ENCODE measurements at places on chromosomes 2 and 18.

DNA sequence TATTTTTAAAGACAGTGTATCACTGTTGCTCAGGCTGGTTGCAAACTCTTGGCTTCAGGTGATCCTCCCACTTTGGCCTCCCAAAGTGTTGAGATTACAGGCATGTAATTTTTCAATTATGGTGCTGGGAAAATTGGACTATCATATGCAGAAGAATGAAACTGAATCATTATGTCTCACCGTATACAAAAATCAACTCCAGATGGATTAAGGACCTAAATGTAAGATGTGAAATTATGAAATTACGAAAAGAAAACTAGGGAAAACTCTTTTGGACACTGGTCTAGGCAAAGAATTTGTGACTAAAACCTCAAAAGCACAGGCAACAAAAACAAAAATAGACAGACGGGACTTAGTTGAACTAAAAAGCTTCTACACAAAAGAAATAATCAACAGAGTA is 31.2 kb downstream of the MAP3K2 start:
- H3K36me3 ChIP-seq: no peaks in the 10 kb centered on the region
- DNase-seq: no peak
- H3K27me3 ChIP-seq: no peaks in the 10 kb centered on the region
- H3K27ac ChIP-seq: no peak overlapping the region

GRCh38 chr2:13106302-13106701 is 389.6 kb downstream of the TRIB2 start:
- H3K4me3 ChIP-seq: no peak overlapping the region
- H3K4me1 ChIP-seq: no peaks in the 10 kb centered on the region
- H3K27me3 ChIP-seq: no peaks in the 10 kb centered on the region
- H3K27ac ChIP-seq: no peak overlapping the region
- no peaks in the 10 kb centered on the region for H3K36me3 ChIP-seq

DNA sequence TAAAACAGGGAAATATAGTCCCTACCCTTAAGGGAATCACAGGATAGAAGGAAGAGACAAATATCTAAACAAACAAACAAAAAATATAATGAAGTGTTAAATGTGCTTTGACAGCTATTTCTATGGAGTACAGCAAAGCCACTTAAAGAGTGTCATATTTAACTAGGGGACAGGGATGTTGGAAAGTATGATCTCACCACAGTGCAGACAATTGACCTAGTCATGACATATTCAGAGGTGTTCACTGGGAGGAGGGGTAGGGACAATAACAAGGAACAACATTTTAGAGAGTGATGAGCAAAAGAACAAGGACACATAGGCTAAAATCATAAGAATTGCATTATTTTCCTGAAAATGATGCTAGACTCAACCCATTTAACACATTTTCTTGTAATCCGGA is 107.5 kb downstream of the TMEM163 start:
- no peak overlapping the region for H3K4me3 ChIP-seq
- no peak overlapping the region for H3K27ac ChIP-seq
- no peaks in the 10 kb centered on the region for H3K4me1 ChIP-seq
- H3K27me3 ChIP-seq: no peaks in the 10 kb centered on the region

GRCh38 chr2:11371092-11371937 is 26.9 kb upstream of the ROCK2 start:
- peaks cover 3% of the 10 kb centered on the region for H3K27me3 ChIP-seq
- no peak overlapping the region for H3K27ac ChIP-seq
- H3K36me3 ChIP-seq: no peaks in the 10 kb centered on the region
- DNase-seq: no peak

DNA sequence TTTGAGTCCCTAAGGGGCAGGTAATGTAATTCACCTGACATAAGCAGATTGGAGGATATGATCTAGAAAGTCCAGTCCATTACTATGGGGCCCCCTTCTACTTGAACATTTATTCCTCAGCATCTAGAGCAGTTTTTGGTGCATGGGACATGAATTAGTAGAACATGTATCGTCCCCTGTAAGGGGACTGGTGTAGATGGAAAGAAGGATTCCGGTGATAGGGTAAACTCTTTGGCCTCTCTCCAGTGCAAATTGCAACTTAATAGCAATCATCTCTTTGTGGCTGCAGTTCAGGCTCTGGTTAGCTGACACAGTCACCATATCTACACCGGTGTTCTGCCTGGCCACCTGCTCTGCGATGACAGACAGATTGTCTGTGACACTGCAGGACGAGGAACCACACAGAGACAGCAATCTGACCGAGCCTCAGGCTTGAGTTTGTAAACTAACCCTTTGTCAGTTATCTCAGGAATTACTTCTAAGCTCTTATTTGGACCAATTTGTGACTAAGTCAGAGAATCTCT is 6.4 kb upstream of the SLC8A1 start:
- no peaks in the 10 kb centered on the region for H3K36me3 ChIP-seq
- no peak overlapping the region for H3K27ac ChIP-seq
- no peak overlapping the region for H3K4me3 ChIP-seq

GRCh38 chr2:46379213-46380037 is 82.2 kb downstream of the EPAS1 start:
- no peak overlapping the region for H3K27ac ChIP-seq
- DNase-seq: no peak
- no peaks in the 10 kb centered on the region for H3K27me3 ChIP-seq
- H3K36me3 ChIP-seq: no peaks in the 10 kb centered on the region
- H3K4me3 ChIP-seq: no peak overlapping the region
- H3K4me1 ChIP-seq: no peaks in the 10 kb centered on the region

- no peak overlapping the region for H3K4me3 ChIP-seq
- no peaks in the 10 kb centered on the region for H3K36me3 ChIP-seq
- H3K27ac ChIP-seq: no peak overlapping the region
- no peaks in the 10 kb centered on the region for H3K27me3 ChIP-seq
Measured at GRCh38 chr2:80255918-80256781, 48.4 kb downstream of the LRRTM1 start.

- no peaks in the 10 kb centered on the region for H3K27me3 ChIP-seq
- no peaks in the 10 kb centered on the region for H3K36me3 ChIP-seq
- H3K4me3 ChIP-seq: no peak overlapping the region
- peaks cover 2% of the 10 kb centered on the region for H3K4me1 ChIP-seq
- no peak overlapping the region for H3K27ac ChIP-seq
Measured at GRCh38 chr2:28465148-28465885, 30.5 kb upstream of the PLB1 start.

DNA sequence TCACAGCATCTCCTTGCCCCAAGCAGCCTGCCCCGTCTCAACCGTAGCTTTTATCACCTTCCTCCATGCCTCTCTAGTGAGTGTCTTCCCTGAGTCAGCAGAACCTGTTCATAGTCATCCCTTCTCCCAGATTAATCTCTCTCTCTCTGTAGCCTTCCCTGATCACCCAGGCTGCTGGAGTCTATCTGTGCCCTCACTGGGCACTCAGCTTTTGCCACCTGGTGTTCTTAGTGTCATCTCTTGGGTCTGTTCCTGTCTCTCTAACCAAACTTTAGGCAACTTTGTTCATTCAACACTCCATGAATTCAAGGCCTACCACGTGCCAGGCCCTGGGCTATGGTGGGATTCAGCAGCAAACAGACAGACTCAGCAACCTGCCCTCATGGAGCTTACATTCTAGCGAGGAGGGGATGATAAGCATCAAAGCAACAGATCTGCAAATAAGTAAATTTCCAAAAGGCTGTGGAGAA is 159.1 kb downstream of the SMAD7 start:
- H3K27ac ChIP-seq: no peak overlapping the region
- no peaks in the 10 kb centered on the region for H3K4me1 ChIP-seq
- no peaks in the 10 kb centered on the region for H3K36me3 ChIP-seq
- H3K4me3 ChIP-seq: no peak overlapping the region

GRCh38 chr18:72672364-72673184 is 128.4 kb upstream of the CBLN2 start:
- H3K4me3 ChIP-seq: no peak overlapping the region
- no peak for DNase-seq
- H3K27me3 ChIP-seq: no peaks in the 10 kb centered on the region
- H3K27ac ChIP-seq: no peak overlapping the region
- H3K36me3 ChIP-seq: no peaks in the 10 kb centered on the region

GRCh38 chr18:3156325-3156640 is 63.5 kb downstream of the MYOM1 start:
- no peak for DNase-seq
- H3K27ac ChIP-seq: no peak overlapping the region
- no peaks in the 10 kb centered on the region for H3K27me3 ChIP-seq
- no peaks in the 10 kb centered on the region for H3K4me1 ChIP-seq

GRCh38 chr18:26335571-26336487 is 109.6 kb downstream of the TAF4B start:
- no peaks in the 10 kb centered on the region for H3K4me1 ChIP-seq
- no peaks in the 10 kb centered on the region for H3K36me3 ChIP-seq
- no peak overlapping the region for H3K27ac ChIP-seq
- no peak for DNase-seq
- no peak overlapping the region for H3K4me3 ChIP-seq
- no peaks in the 10 kb centered on the region for H3K27me3 ChIP-seq

- H3K36me3 ChIP-seq: no peaks in the 10 kb centered on the region
- no peaks in the 10 kb centered on the region for H3K27me3 ChIP-seq
- H3K4me1 ChIP-seq: no peaks in the 10 kb centered on the region
- no peak for DNase-seq
Measured at GRCh38 chr2:30677861-30678385, 129.3 kb downstream of the CAPN13 start.

GRCh38 chr2:95073856-95074662 is 47.5 kb downstream of the MRPS5 start:
- no peaks in the 10 kb centered on the region for H3K36me3 ChIP-seq
- no peak overlapping the region for H3K27ac ChIP-seq
- no peaks in the 10 kb centered on the region for H3K27me3 ChIP-seq
- peaks cover 61% of the 10 kb centered on the region for H3K4me1 ChIP-seq

DNA sequence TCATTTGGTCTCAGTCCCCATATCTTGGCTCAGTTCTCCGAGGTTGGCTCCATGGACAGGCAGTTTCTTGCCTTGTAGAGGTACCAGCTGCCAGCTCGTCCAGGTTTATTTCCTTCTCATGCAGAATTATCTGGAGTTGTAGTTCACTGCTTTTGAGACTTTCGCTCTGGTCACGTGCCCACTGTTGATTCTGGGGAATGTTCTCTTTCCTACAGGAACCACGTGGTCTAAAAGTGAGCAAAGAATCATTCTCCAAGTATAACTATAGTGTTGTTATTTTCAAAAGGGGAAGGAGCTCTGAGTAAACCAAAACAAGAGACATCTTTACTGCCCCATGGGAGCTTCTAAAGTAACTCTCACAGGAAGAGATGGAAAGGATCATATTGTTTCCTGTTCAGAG is 41.2 kb upstream of the RAB27B start:
- no peak overlapping the region for H3K4me3 ChIP-seq
- H3K4me1 ChIP-seq: no peaks in the 10 kb centered on the region
- no peak overlapping the region for H3K27ac ChIP-seq

DNA sequence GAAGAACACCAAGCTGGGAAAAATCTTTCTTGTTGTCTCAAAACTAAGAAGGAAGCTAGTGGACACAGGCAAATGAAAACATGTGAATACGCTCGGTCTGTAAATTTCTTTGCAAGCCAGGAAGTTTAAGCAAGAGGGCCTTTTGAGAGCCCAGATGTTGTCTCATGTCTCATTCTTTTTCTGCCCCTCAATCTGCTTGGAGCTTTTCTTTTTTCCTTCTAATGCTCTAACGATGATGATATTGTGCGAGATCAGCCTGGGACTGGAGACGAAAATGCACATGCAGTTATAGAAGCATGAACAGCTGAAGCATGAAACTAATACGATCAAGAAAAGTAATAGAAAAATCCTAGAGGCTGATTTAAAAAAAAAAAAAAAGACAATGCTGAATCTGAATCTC is 138.6 kb upstream of the CHAC2 start:
- no peak overlapping the region for H3K27ac ChIP-seq
- no peaks in the 10 kb centered on the region for H3K4me1 ChIP-seq
- H3K36me3 ChIP-seq: no peaks in the 10 kb centered on the region
- no peak overlapping the region for H3K4me3 ChIP-seq
- H3K27me3 ChIP-seq: no peaks in the 10 kb centered on the region

- no peak for DNase-seq
- no peaks in the 10 kb centered on the region for H3K27me3 ChIP-seq
- H3K36me3 ChIP-seq: no peaks in the 10 kb centered on the region
- H3K27ac ChIP-seq: no peak overlapping the region
Measured at GRCh38 chr2:65856928-65857327, 424.5 kb upstream of the SPRED2 start.

GRCh38 chr2:73701968-73702665 is 35.0 kb downstream of the TPRKB start:
- H3K4me3 ChIP-seq: no peak overlapping the region
- no peak overlapping the region for H3K27ac ChIP-seq

DNA sequence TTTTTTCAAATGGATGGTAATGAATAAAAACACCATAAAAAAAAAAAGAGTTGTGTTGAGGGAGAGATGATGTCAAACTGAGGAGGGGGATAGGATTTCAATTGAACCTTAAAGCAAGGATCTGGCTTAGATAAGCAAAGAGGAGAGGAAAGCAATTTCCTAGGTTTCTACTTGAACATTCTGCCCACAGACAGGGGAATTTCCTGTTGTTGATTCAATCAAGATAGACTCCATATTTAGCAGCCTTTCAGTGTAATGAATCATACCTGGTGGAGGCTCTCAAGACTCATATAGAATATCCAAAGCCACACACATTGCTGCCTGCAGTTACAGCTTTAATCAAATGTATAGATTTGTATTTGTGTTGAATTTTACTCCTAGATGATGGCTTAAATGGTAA is 294.4 kb upstream of the PIK3C3 start:
- no peak for DNase-seq
- H3K36me3 ChIP-seq: no peaks in the 10 kb centered on the region
- no peak overlapping the region for H3K4me3 ChIP-seq
- H3K27me3 ChIP-seq: no peaks in the 10 kb centered on the region
- H3K27ac ChIP-seq: no peak overlapping the region

GRCh38 chr18:37661478-37661877 is 95.9 kb upstream of the CELF4 start:
- H3K4me1 ChIP-seq: no peaks in the 10 kb centered on the region
- DNase-seq: no peak
- no peak overlapping the region for H3K27ac ChIP-seq
- no peaks in the 10 kb centered on the region for H3K36me3 ChIP-seq

GRCh38 chr2:85990084-85990483 is 101.3 kb upstream of the ST3GAL5 start:
- no peaks in the 10 kb centered on the region for H3K27me3 ChIP-seq
- no peaks in the 10 kb centered on the region for H3K36me3 ChIP-seq
- no peak overlapping the region for H3K4me3 ChIP-seq
- peaks cover 15% of the 10 kb centered on the region for H3K4me1 ChIP-seq

Data from CD8-positive, alpha-beta memory T cell (primary cell).